ENCODE measurements at places on chromosomes 16 and 17.

DNA sequence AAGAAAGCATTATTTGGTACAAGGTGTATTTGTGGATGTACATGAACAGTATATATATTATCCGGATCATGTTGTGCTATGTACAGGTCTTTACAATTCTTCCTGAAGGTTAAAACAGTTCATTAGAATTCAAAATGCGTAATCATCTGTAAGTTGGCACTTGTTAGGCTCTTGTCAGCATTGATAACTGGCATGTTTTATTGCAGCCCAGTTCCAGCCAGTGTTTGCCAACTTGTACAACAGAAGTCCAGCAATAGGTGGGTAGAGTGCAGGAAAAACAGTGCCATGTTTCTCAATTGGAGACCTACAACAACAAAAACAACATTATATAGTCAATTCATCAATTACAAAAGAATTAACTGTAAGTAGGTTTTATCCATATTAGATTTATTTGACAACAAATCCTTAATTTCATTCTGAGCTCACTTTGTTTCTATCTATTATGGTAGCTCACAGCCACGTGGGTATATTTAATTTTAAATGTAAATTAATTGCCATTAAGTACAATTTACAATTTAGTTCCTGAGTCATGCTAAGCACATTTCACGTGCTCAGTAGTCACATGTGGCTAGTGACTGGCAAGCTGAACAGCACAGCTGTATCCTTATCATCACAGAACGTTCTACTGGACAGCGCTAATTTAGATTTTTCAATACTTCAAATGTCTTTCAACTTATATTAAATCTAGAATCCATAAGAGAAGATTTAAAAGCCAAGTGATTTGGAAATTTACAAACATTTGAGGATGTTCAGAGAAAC, 8.6 kb upstream of the ANKFY1 start:
- no peak for DNase-seq

DNA sequence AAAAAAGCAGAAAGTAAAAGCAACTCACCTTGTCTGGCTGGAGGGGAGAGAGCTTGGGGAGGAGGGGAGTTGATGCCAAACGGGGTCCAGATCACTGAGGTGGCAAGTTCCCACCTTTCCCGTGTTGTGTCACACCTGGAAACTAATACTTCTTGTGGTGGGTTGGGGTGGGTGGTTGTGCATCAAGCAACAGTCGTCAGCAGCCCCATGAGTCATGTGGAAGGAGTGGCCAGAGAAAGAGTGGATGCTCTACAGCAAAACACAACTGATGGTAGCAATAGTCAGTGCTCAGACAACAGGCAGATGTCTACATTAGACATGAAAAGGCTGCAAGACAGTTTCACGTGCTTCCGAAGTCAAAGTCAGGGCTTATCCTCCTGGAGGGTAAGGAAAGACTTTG, 35.4 kb downstream of the ARSG start:
- no peak for DNase-seq

GRCh38 chr16:4522051-4522581, 16.5 kb downstream of the CDIP1 start:
- no peak for DNase-seq

DNA sequence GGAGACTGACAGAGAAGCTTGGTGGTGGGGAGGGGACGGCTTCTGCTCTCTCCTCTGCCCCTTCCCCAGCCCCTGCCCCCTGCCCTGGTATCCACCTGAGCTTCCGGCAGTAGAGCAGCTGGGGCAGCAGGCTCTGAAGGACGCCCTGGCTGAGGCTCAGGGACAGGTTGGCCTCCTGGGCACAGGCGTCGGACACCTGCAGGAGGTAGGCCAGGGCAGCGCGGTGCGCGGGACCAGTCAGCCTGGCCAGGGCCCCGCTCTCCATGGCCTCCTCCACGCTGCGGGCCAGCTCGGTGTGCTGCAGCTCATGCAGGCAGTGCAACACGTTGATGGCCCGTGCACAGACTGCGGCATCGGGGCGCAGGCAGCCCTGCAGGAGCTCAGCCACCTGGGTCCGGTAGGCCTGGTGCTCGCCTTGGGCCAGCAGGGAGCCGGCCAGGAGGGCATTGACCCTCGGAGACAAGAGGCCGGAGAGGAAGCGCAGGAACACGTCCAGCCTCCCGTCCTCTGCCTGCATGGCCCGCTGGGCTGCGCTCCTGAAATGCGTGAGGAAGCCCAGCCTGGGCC, 14.2 kb downstream of the NLRC3 start:
- DNase-seq, result no peak

- DNase-seq, result no peak
Measured at GRCh38 chr16:67767953-67768352, 38.4 kb downstream of the RANBP10 start.

DNA sequence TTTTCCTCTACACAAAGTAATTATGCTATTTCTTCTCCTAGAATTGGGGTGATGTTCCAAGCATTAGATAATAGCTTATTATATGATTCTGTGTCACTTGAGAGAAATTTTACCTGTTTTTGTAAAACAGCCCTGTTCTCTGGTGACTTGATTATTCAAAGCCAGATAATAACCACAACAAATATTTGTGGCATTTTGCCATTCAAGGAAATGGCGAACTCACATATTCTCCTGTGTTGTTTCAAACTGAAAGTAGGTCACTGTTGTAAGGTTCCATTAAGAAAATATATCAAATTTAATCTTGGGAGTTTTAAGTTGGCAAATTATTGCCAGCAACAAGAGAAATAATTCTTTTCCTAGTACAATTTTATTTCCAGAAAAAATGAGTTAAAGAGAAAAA, 124.8 kb downstream of the STXBP4 start:
- DNase-seq, result no peak

DNA sequence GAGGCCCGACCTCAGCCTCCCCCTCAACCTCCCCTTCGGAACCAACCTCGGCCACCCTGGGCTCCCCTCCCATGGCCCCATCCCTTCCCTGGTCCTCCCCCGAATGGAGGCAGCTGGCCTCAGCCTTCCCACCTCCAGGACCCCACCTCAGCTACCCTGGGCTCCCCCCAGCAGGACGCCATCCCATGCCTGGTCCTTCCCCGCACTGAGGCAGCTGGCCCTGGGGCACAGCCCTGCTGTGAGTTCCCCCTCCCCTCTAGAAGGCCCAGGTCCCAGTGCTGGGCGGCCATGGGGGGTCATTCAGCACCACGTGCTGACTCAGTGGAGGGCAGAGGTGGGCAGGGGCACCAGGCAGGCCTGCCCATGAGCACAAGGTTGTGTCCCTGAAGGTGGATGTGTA, 28.9 kb upstream of the PVALEF start:
- no peak for DNase-seq

DNA sequence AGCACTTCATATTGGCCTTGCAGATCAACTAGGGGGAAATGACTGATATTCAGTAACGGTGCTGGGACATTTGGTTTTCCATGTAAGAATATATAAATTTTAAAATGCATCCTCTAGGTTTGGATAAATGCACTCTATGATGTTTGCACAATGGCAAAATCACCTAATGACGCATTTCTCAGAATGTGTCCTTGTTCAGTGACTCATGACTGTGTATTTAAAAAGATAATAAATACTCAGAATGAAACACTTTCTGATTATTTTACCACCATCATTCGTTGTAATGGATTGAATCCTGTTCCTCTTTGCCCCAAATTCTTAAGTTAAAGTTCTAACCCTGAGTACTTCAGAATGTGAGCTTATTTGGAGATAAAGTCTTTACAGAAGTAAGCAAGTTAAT, 17.2 kb upstream of the ADGRG1 start:
- no peak for DNase-seq

GRCh38 chr17:47730681-47731080, 2.4 kb upstream of the TBX21 start:
- DNase-seq, result no peak

DNA sequence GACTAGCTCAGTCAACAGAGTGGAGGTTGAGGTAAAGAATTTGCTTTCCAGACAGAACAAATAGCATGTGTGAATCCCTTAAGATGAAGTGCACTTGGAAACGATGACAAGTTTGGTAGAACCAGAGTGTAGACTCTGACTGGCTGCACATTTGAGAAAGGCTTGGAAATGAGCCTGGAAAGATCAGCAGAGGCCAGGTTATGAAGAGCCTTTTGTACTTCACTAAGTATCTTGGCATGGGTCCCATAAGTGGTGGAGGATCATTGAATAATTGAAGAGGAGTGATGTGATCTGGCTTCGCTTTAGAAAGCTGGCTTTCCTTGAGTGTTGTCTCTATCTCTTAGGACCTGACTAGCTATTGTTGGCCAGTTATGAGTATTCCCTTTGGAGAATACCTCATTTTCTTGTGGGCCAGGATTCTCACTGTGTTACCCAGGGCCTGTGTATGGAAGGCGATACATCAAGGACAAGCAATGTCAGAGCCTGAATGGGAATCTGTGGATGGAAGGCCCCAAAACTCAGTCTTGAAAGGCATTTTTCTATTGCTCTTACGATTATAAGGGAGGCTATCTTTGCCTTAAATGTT, 329.8 kb downstream of the UTP18 start:
- no peak for DNase-seq

DNA sequence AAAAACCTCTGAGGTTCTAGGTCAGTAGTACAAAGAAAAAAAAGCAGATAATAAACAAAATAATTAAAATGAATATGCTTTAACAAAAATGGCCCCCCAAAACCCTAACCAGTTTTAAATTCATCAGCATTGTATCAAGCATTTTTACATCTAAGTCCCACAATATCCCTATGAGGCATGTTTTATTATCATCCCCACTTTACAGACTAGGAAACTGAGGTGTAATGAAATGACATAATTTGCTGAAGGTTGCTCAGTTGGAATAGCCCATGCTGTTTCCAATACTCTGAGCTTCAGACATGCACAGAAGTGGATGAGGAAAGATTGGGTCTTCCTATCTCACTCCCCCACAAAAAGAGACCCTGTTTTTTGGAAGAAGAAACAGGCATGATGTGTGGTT, 88.3 kb downstream of the SNX11 start:
- DNase-seq, result no peak

DNA sequence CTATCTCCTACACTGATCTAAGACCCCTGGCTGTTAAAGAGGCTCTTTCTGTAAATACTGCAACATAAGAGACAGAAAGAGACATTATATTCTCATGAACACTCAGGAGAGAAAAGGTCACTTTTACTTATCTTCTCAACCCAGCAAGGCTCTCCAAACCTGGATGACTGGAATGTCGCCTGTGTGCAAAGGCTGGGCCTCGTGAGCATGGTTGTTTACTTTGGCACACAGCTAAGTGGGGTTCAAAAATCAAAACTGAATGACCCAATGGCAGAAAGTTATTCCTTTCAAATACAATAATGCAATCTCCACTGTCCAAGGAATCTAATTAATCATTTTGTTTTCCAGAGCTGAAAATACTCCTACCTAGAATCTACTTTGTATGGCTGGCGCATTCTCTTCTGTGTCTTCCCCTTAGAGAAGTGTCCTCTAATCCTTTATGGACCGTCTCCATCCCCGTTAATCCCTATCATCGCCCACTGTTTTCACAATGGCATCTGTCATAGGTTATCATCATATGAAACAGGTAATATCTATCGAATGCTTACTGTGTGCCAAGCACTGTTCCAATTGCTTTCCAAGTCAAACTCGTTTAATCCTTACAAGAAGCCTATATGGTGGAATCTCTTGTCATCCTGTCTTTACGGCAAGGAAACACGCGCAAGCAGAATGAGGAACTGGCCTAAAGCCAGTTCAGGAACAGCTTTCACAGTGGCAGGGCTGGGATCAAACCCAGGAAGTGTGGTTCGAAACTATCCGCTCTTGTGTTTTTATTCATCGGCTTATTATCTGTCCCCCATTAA, 1.3 kb downstream of the SLX4 start:
- no peak for DNase-seq

- no peak for DNase-seq
Measured at GRCh38 chr17:63665527-63666214, 34.3 kb downstream of the LIMD2 start.

- DNase-seq, result no peak
Measured at GRCh38 chr16:2687531-2688308, 5.4 kb downstream of the KCTD5 start.

GRCh38 chr17:65952586-65952985, 239.3 kb downstream of the CEP112 start:
- no peak for DNase-seq

DNA sequence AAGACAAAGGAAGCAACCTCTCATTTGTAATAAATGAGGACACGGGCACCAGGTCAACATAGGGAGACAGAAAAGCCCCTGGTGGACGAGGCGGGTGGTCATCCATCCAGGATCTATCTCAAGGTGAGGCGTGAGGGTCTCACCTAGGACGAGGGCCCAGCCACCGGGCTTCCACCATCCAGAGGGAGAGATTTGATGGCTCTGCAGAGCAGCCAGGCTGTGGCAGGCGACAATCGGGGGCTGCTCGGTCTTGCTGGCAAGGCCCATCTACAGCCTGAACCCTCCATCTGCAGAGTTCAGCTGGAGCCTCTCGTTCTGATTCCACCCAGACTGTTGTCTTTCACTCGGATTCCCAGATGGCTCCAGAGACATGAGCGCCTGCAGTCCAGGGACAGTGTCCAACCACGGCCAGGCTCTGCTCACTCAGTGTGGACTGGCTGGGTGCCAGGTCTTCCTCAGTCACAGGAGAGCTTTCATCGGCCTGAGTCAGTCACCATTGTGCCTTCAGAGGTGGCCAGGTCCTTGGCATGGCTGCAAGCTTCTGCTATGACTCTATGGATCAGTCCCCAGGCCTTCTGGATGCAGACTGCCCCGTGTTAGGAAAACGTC, 5.9 kb downstream of the LITAFD start:
- DNase-seq, result no peak

GRCh38 chr17:66040402-66040801, 151.5 kb downstream of the CEP112 start:
- DNase-seq, result no peak

DNA sequence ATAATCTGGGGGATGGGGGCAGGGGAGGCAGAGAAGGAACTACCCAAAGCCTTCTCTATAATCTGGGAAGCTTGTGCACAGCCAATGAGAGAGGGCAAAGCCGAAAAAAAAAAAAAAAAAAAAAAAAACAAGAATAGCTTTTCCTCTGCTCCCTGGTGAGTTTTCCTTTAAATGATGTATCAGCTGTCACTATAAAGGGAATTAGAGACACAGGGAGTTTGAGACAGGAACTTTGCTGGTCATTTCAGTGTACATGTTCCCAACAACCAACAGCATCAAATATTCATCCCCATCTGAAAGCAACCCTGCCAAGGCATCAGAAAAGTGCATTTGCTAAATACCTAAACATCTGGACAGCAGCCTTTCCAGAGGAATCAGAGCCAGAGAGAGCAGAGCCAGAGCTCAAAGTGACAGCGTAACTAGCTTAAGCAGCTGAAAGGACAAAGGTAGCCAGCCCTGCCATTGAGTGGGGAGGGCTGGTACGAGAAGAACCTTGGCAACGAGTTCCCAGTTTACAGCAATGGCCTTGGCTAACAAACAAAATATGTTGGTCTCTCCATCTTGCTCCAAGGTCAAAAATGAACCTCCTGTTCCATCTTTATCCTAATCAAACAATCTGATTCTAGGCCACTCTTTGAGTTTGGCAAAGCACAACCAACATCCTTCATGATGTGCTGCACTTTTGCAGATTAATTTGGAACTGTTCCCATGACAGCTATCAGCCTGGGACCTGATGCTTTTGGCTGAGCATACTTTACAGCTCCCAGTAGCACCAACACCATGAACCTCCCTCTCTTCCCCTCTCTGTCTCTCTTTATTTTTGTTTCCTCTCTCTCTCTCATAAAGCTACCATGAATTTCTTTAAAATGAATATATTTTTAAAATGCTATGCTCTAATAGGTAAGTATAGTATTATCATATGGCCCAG, 143.7 kb upstream of the GNAO1 start:
- no peak for DNase-seq

- no peak for DNase-seq
Measured at GRCh38 chr16:72786606-72787005, 261.3 kb downstream of the ZFHX3 start.

Measured in thoracic aorta (tissue), 2 donors.